ENCODE measurements at places on chromosomes 4 and X. TPM values are rescaled to one million over a fixed set of nuclear protein-coding genes. Genes with fewer than 3 reads are reported as not detected.
A peak's percentile ranks its signal among the peaks of the same experiment; 100 is the strongest.

MTNR1A gene
- not detected for total RNA-seq

- no peak for DNase-seq
These were observed 67.2 kb upstream of the MAB21L2 start for GRCh38 chr4:150514709-150515108.

DNA sequence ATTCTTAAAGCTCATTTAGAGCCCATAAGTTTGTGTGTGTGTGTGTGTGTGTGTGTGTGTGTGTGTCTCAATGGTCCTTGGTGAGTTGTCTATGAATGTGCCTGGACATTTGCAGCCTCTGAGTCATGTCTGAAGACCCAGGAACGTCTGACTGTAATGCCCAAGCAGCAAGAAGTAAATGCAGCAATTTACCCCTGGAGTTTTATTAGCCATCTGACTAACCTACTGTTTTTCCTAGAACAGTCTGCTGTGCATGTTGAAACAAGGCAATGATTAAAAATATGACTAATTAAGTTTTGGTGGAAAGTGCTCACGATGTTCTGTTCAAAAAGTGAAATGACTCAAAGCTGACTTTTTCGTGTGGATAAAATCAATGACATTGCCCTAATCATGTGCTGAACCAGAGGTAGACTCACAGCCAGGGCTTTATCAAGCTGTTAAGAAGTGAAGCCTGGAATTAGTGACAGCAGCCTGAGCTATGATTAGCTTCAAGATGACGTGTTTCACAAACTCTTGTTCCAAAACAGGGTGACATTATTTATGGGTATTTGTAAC, 201.6 kb downstream of the CPE start:
- no peak for DNase-seq

DNA sequence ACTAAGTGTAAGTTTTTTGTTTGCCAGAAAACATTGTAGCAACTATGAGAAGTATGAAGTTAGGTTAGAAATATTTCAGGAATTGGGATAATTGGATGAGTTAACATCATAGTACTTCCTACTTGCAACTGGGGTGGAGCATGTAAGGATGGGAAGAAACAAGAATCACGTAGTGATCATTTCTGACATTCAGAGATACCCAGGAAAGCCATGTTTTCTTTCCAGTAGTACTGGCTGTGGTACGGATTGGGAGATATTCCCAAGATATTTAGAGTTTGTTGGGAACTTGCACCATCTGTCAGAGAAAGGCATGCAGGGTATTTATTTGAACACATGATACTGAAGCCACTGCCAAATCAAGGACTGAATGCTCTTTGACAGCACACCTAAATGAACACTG, 87.6 kb upstream of the SLC4A4 start:
- no peak for DNase-seq

DNA sequence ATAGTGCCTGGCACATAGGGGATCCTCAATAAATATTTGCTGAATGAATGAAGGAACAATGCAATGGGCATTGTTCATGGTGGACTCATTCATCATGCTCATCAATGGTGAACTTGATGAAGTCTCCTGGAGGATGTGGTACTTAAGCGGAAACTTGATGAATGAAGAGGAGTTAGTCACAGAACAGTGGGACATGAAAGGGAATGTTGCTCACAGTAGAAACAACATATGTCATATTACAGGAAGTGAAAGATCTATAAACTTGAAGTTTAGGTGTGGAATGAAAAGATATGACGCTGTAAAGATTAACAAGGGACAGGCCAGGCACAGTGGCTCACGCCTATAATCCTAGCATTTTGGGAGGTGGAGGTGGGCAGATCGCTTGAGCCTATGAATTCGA, 224.1 kb downstream of the PPP3CA start:
- DNase-seq = no peak

DNA sequence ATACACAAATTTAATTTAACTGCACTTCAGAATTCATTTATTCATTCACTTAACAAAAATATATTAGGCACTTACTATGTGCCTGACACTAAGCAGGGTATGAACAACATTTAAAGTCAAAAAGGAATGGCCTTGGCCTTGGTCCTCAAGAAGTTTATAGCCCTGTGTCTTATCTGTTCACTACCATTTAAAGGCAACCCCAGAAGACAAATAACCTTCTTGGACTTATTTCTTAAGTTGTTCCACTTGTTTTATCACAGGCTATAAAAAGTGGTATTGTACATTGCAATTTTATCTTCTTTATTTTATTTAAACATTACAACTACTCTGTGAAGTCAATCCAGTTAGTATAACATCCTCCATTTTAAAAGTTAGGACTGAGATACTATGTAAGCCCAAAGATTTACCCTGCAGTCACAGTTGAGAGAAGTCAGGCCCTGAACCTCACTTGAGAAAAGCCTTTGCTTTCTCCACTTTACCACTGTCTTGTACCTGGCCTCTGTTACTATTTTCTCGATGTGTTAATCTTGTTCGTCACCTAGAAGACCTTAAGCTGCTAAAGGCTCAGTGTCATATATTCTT, 305.6 kb upstream of the DIPK2B start:
- DNase-seq = no peak

DNA sequence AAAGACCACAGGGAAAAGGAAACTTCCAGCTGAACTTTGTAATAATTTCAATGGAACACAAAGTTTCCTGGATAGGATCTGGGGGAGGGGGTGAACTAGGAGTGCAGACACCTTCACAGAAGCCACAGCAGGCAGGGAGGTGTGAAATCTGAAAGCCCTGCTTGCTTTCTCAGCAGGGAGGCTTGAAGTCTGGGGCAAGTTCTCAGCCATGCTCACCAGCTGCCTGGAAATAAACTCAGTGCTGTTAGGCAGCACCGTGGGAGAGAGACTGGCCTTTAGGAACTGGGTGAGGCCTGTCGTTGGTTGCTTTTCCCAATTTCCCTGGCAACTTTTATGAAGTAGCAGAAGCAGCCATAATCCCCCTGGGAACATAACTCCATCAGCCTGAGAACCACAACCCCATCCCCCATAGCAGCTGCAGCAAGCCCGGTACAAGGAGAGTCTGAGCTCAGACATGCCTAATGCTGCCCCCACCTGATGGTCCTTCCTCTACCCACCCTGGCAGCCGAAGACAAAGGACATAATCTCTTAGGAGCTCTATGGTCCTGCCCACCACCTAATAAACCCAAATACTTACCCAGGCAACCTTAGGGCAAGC, 39.2 kb upstream of the NMU start:
- DNase-seq = no peak

ESX1 gene
- not detected for total RNA-seq

DNA sequence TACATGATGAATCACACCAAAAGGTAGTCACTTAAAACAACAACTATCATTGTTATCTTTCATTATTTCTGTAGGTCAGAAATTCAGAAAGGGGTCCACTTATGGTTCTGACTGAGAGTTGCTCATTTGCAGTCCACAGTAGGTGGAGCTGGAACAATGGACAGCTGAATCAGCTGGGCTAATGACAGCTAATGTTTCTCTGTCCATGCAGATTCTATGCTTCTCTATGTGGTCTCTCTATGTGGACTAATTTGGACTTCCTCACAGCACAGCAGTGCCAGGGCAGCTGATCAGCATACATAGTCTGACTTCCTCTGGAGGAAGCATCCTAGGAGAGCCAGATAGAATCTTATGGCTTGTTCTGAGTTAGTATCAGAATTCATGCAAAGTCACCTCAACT, 131.7 kb upstream of the INTU start:
- DNase-seq = no peak

GRCh38 chr4:179585761-179586160, 2143.5 kb upstream of the AGA start:
- DNase-seq = no peak

PPARGC1A gene
- total RNA-seq = 73.1 TPM

DNA sequence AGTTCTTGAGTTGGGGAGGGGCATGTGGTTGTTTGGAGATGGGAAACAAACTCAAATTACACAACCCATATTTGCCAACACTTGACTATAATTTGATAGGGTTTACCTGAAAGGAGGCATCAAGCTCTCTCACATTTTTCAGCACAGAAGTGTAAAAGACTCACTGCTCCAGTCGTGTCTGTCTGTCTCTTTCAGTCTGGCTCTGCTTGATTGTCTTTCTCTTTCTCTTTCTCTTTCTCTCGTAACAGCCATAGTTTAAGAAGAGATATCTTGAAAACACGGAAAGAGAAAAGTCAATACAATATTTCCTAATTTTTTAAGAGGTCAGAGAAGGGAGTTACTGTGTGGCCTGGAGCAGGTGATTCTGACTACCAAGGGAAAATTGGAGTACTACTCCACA, 413.6 kb upstream of the CXorf51A start:
- no peak for DNase-seq

F11 gene
- total RNA-seq = 3.5 TPM

GRCh38 chr4:55242506-55242905, 103.5 kb upstream of the SRD5A3 start:
- no peak for DNase-seq

GRCh38 chr4:114780205-114780604, 181.6 kb downstream of the UGT8 start:
- no peak for DNase-seq

PPP1R2C gene
- not detected for total RNA-seq

GRCh38 chrX:15277604-15278003, 7.7 kb upstream of the ASB9 start:
- DNase-seq = no peak

DNA sequence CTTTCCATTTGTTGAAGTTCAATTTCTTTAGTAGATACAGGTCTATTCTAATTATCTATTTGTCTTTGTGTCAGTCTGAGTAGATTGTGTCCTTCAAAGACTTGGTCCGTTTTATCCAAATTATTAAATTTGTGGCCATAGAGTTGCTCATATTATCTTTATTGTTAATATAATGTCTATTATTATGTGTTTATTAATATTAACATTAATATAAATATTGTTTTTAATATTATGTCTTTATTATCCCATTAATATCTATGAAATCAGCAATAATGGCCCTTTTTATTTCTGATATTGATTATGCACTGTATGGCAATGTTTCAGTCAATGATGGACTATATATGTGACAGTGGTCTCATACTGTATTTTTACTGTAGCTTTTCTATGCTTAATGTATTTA, 2067.3 kb upstream of the AGA start:
- no peak for DNase-seq

MAGED4 gene
- total RNA-seq = 2.5 TPM

KLHL15 gene
- 6.5 TPM for total RNA-seq

- no peak for DNase-seq
These were observed 143.5 kb downstream of the HNRNPD start for GRCh38 chr4:82230306-82230705.

ABCG2 gene
- total RNA-seq = 128 TPM

DNA sequence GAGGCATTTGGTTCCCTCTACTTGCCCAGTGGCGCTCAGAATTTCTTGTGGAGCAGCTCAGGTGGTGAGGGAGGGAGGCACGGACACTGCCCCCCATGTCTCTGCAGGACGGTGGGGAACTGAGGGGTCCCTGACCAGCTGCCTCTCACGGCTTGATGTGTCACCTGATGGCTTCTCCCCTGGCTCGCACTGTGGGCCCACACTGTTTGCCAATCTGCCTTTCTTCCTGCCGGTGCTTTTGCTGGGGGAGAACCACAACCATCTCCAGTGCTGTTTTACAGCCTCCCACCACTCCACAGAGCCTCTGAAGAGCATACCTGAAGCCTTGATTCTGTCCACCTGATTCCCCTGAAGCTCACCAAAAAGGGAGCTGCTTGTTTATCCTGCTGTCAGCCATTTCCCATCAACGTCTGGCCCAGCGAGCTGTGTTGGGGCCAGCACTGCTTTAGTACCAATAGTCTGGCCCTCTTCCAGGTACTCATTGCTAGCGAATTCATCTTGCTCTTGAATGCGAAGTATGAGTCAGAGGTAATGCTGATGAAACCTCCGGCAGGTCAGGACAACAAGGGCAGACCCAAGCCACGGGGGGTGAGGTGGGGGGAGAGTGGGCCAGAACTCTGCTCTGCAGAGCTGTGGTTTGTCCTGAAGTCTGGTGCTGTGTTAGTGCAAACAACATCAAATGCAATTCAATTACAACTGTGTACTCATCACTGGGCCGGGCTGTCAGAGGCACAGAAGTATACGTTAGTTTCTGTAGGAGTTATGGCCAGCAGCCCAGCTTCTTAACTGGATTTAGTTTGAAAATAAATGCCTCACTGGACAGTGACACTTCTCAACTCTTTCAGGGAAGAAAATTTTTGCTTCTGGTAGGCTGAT, 208.3 kb upstream of the JADE1 start:
- peak; percentile 58 for DNase-seq

RHOH gene
- 46.2 TPM for total RNA-seq

GRCh38 chr4:133493776-133494175, 344.7 kb downstream of the PCDH10 start:
- DNase-seq = no peak

- no peak for DNase-seq
These were observed 192.1 kb downstream of the IDS start for GRCh38 chrX:149312988-149313387.

HEPH gene
- total RNA-seq = 65.2 TPM

FHDC1 gene
- total RNA-seq = 23.6 TPM

GRCh38 chrX:16436348-16437188, 213.4 kb upstream of the S100G start:
- peak; percentile 54 for DNase-seq

DNA sequence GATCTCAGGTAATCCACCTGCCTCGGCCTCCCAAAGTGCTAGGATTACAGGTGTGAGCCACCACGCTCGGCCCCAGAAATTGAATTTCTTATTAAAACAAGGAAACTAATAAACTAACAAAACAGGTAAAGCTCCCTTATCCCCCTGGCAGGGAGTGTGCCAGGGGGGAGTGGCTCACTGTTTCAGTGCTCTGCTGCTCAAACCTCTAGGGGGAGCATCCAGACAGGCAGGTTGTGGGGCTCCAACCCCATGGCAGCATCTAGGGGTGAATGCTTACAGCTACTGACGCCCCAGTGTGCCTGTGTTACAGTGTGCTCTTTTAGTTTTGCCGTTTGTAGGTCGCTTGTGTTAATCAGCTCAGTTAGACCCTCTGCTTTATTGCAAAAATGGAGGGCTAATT, 605.0 kb downstream of the GABRG1 start:
- DNase-seq = no peak

LRCH2 gene
- 2.4 TPM for total RNA-seq

OTUD6A gene
- not detected for total RNA-seq

ANKRD17 gene
- 73.7 TPM for total RNA-seq

DNA sequence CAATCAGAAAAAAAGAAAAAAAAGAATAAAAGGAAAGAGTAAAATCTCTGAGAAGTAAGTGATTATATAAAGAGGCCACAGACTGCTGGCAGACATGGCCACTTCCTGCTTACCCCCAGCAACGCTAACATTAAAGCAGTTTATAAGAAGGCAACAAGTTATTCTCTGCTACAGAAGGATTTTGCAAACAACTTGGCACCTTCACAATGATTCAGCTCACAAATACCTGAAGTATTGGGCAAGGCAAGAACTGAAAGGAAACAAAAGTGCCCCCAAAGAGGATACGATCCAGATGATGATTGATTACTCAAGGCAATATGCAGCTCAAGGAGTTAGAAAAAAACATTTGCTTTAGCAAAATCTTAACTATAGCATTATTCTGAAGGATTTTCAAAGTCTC, 718.8 kb downstream of the KLHL13 start:
- DNase-seq = no peak

DNA sequence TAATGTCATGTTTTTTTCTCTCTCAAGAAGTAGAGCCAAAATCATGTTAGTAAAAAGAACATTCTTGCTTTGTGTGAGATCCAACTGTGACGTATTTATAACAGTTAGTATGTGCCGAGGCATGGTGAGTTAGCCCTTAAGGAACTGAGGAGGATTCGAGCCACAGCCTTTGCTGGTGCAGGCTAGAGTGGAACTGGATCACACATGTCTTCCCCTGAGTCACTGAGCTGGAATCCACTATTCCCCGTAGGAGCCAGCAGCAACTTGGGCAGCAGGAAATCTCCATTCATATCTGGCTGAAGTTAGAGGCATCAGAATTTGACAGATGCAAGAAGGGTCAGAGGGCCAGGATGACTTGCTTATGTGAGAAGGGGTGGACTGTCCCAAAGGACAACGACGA, 144.6 kb upstream of the KIT start:
- DNase-seq = no peak
